Mucosa of descending colon (tissue), 3 donors: ENCODE measurements at places on chromosomes 4 and X. TPM values are rescaled to one million over a fixed set of nuclear protein-coding genes. Genes with fewer than 3 reads are reported as not detected.

Gene CT83
- total RNA-seq = not detected

Gene TCEAL7
- 2.2 TPM for total RNA-seq

Gene MUC7
- not detected for total RNA-seq

Gene CTAG2
- total RNA-seq = not detected

Gene STARD8
- 4.5 TPM for total RNA-seq

Gene COX7B2
- total RNA-seq = not detected

Gene FABP2
- total RNA-seq = 48.6 TPM

Gene USP51
- total RNA-seq = 0.80 TPM

Gene AFM
- not detected for total RNA-seq

Gene DUX4
- not detected for total RNA-seq

Gene CLDN2
- 0.70 TPM for total RNA-seq

Gene DOCK11
- 31.6 TPM for total RNA-seq

Gene NSG1
- 1.2 TPM for total RNA-seq

Gene GALNTL6
- 0.12 TPM for total RNA-seq

Gene BTK
- total RNA-seq = 1.8 TPM

Gene CT55
- total RNA-seq = not detected

Gene GRPR
- 3.5 TPM for total RNA-seq

Gene HPGD
- 177 TPM for total RNA-seq

Gene DGKK
- not detected for total RNA-seq

Gene TMSB15B
- total RNA-seq = 2.2 TPM

Gene F11
- total RNA-seq = 0.65 TPM

Gene FNIP2
- total RNA-seq = 73.4 TPM

Gene DRP2
- total RNA-seq = 0.23 TPM

Gene PROM1
- total RNA-seq = 136 TPM

Gene PLAC1
- total RNA-seq = not detected

Gene PGK1
- total RNA-seq = 369 TPM

Gene COL4A6
- 0.81 TPM for total RNA-seq

Gene RASSF6
- 27.1 TPM for total RNA-seq

Gene ARR3
- not detected for total RNA-seq

Gene PRAF2
- 8.1 TPM for total RNA-seq

Gene CPEB2
- total RNA-seq = 29.7 TPM

Gene MAGEB16
- total RNA-seq = not detected

Gene C1QTNF7
- 1.3 TPM for total RNA-seq

Gene NXF2B
- total RNA-seq = not detected

Gene OPRPN
- total RNA-seq = not detected

Gene AKAP17A
- 40.8 TPM for total RNA-seq

Gene SYTL4
- total RNA-seq = 35.7 TPM

Gene GALNT7
- 141 TPM for total RNA-seq

Gene F9
- total RNA-seq = not detected

Gene SPIN4
- total RNA-seq = 4.4 TPM

Gene SPON2
- total RNA-seq = 42.1 TPM

Gene XAGE2
- total RNA-seq = not detected

Gene USP17L13
- total RNA-seq = not detected

Gene FHDC1
- 14.1 TPM for total RNA-seq
